ENCODE measurements at places on chromosomes 5 and 9. TPM values are rescaled to one million over a fixed set of nuclear protein-coding genes. Genes with fewer than 3 reads are reported as not detected.

- no peak for DNase-seq
Measured at GRCh38 chr5:139696167-139696893, 48.2 kb downstream of the CXXC5 start.

ACTBL2 gene
- 0.07 TPM for polyA plus RNA-seq

- no peak for DNase-seq
Measured at GRCh38 chr5:27341342-27341741, 303.0 kb upstream of the CDH9 start.

ARL14EPL gene
- not detected for polyA plus RNA-seq

- no peak for DNase-seq
Measured at GRCh38 chr5:132753135-132753987, 6.1 kb downstream of the CCNI2 start.

DNA sequence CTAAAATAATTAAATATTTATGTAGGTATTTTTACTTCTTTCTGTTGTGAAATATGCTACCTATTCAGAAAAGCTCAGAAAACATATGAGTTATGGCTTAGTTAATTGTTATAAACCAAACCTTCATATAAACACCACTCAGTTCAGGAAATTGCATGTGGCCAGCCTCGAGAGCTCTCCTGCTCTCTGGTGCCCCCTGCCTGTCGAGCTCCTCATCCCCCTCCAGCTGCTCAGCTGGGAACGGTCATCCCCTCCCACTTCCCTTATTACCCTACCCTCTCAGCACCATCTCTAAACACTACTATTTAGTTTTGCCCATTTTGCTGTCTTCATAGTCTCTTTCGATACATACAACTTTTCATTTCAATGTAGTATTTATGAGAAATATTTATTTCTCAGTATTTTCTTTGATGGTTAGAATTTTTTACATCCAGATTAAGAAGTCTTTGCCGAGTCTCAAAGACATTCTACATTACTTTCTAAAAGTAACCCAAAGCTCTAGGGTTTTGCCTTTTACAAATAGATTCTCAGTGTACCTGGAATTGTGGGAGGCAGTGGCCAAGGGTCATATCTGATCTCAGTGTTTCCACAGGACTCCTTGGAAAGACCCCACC lies 51.2 kb upstream of the SEMA4D start:
- DNase-seq = no peak

- DNase-seq = no peak
Measured at GRCh38 chr5:61333321-61333953, 1.4 kb downstream of the ZSWIM6 start.

MED10 gene
- 36.6 TPM for polyA plus RNA-seq

DNA sequence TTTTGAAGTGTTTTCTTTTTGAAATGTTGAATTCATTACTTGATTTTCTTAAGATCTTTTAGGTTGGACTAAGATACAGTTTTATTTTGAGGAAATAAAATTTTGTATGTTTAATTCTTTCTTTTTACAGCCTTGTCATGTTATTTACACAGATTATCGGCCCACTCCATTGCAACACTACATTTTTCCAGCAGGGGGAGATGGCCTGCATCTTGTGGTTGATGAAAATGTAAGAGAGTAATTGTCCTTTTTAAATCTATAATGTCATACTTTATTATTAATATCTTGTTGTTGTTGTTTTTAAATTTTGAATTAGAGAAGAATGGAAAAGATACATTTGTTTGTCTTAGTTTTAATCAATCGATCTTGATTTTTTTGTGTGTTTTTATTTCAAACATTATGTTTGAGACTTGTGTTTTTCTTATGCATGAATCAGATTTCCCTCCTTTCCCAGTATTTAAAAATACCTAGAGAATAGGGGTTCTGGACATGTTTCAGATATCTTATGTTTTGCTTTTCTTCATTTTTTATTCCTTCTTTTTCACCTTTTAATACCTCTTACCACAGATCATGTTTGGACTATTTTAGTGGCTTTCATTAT lies 36.7 kb downstream of the MTREX start:
- no peak for DNase-seq

GRCh38 chr5:126692971-126693370 lies 84.0 kb upstream of the LMNB1 start:
- DNase-seq = no peak

ANKRD34B gene
- polyA plus RNA-seq = not detected

- no peak for DNase-seq
Measured at GRCh38 chr5:56072863-56073766, 78.4 kb upstream of the IL6ST start.

DBH gene
- not detected for polyA plus RNA-seq

TOMM5 gene
- polyA plus RNA-seq = 148 TPM

DNA sequence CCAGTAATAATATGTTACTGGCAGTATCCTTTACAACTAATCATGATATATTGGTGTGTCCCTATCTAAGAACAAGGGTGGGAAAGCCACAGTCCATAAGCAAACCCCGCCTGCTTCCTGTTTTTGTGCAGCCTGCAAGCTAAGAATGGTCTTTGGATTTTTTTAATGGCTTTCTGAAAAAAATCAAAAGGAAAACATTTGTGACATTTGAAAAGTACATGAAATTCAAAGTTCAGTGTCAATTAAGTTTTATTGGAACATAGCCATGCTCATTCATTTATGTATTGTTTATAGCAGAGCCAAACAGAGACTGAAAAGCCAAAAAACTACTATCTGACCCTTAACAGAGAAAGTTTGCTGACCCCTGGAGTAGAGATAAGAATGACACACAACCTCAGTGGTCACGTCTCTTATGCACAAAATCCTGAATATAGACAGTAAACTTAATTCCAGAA lies 12.8 kb upstream of the TMEM245 start:
- DNase-seq = no peak

- no peak for DNase-seq
Measured at GRCh38 chr5:94180761-94181160, 437.6 kb downstream of the KIAA0825 start.

DNA sequence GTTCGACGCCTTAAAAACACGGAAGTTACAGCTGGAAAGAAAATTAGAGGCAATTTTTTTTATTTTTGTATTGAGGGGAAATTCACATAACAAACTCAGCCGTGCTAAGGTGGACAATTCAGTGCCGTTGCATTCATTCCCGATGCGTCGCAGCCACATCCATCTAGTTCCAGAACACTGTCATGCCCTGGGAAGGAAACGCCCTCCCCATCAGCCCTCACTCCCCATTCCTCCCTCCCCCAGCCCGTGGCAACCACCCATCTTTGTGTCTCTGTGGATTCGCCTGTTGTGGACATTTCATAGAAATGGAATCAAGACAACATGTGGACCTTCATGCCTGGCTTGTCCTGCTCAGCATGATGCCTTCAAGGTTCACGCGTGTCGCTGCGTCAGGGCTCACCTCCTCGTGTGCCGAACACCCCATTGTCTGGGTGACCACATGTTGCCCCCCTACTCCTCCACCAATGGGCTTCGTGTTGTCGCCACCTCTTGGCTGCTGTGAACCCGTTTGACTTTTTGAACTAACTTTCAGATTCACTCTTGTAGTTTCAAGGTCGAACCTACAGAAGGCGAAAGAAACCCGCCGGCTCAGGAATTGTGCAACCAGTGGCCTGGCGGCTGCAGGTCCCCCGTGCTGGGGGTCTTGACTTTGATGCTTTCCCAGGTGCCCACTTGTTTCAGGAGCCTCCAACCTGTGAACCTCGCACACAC lies 17.4 kb upstream of the CAMSAP1 start:
- no peak for DNase-seq

- DNase-seq = no peak
Measured at GRCh38 chr5:33509036-33509435, 68.3 kb downstream of the TARS1 start.

DNA sequence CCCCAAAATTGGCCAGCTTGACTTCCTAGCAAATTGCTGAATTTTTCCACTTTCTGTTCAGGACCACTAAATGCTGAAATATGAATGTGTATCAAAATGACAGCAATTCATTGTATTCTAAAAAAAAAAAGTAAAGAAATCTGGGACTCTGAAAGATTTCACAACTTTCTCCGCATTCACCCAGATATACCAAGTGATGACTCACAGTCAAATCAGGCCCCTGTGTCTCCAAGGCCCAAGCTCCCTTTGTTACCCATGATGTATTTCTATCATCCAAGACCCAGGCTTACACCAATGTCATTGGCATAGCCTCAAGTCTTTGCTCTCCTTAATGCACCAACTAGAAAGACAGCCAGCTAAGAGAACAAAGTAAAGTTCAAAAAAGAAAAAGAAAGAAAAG lies 493.9 kb downstream of the NTRK2 start:
- DNase-seq = no peak

- no peak for DNase-seq
Measured at GRCh38 chr5:151101151-151101550, 20.3 kb upstream of the TNIP1 start.

- DNase-seq = no peak
Measured at GRCh38 chr5:119353686-119354366, 2.0 kb upstream of the TNFAIP8 start.

Data from BJ (cell line).